CD4-positive, alpha-beta T cell treated with Interferon alpha-2 for 1 hour (primary cell): ENCODE measurements at places on chromosomes 6 and 20.

DNA sequence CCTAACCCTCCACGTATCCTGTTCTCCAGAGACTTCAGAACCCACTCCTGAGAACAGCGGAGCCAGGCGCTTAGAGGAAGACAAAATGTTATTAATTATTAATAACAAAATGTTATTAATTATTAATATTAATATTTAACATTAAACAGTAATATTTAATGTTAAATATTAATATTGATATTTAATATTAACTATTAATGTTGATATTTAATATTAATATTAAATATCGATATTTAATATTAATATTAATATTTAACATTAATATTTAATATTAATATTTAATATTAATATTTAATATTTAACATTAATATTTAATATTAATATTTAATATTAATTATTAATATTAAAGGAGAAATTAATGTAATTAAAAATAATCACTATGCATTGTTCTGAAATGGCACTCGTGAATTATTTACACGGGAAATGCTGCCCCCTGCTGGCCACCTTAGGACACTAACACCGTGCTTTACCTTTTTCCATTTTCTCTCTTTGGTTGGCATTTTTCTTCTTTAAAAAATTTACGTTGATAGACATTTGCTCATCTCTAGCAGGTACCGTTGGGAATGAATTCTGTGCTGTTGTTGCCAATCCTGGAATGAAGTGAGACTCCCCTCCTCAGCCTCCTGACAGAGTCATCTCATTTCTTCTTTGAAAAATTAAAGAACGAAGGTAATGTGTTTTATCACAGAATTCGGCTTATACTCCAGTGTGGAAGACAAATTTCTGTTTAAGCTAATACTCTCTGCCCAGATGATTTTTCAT, 7.5 kb upstream of the GGTLC1 start:
- peak; percentile 66 for DNase-seq

DNA sequence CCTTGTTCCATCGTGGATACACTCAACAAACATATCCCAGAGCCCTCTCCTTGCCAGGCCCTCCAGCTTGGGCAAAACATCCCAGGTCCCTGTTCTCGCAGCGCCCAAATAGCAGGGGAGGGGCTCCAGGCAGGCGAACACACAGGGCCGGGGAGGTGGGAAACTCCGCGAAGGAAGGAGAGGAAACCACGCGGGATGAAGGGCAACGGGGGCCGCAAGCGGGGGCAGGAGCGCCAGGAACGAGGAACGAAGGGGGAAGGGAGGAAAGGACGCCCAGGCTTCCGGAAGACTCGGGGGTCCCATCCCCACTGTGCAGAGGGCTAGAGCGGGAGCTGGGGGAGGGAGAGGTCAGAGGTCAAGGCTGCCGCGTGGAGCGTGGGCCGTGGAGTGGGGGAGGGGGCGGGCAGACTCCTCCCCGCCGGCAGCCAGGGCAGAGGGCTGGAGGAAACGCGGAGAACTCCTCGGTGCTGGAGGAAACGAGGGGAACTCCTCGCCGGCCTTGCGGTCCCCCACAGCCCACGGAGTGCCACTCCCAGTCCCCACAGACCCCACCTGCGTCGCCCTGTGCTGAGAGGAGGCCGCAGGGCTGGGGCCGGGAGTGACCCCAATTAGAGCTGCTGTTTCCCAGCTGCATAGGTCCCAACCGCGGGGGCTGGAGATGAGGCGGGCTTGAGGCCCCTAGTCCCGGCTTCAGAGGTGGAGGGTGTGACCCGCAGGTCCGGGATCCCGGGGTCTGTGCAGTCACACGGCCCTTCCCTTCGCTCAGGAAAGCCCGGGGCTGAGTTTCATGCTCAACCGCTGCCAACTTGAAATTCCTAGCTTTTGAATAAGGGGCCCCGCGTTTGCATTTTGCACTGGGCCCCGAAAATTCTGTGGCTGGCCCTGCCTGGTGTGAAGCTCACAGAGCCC, 1.2 kb upstream of the RBM38 start:
- DNase-seq = peak; percentile 57

DNA sequence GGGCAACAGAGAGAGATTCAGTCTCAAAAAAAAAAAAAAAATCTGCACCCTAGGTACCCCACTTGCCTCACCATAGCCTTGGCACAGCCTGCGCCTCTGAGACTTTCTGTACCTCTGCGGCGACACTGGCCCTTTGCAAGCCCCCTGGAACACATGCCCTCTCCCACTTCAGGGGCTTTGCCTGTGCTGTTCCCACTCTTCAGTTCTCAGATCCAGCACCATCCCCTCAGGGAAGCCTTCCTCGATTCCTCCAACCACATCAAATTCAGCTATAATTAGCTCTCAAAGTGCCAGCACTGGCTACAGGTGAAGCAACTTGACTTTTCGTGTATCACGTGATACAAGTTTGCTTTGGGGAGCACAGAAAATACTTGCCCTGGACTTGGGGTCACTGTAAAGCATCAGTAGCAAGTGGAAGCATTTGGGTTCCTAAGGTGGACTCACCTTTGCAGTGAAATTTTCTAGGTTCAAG, 2.1 kb upstream of the UBE2V1 start:
- DNase-seq = no peak

GRCh38 chr6:136652656-136653055, 102.4 kb upstream of the MAP7 start:
- DNase-seq = no peak

DNA sequence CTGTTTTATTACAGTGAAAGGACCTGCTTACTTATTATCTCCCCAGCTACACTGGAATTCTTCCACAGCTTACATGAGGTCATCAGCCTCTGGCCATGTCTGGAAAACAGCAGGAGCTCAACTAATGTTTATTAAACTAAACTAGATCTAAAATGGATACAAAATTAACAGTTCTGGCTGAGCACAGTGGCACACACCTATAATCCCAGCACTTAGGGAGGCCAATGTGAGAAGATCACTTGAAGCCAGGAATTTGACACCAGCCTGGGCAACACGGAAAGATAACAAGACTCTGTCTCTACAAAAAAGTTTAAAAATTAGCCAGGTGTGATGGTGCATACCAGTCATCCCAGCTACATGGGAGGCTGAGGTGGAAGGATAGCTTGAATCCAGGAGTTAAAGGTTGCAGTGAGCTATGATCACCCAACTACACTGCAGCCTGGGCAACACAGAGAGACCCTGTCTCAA, 220.8 kb upstream of the MARCKS start:
- no peak for DNase-seq

DNA sequence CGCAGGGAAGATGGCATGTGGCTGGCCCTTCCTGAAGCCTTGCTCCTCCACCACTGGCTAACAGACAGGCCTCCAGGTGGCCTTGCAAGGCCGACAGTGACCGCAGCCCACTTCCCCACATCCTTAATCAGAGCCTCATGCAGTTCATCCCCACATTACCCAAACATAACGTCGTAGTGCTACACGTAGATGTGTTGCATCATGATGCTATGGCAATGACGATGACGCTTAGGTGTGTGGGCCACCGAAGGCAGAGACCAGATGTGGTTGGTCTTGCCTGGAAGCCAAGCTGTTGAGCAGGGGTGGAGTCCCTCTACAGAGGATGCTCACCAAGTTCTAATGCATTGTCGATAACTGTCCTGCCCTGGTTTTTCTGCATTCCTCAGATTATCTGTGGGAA, 5.6 kb downstream of the CD93 start:
- no peak for DNase-seq

DNA sequence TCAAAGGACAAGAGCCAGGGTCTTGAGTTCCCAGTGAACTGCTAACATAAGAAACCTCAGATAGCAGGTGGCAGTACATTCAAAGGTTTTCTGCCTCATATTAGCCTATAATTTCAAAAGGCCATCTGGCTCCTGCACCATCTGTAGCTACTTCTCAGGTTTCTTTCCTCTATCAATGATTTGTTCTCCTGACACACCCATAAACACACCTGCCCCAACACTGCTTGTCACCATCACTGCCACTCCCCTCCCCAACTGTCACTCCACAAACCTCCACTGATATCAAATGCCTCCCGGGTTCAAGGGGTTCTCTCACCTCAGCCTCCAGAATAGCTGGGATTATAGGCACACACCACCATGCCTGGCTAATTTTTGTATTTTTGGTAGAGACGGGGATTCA, 152.7 kb upstream of the SLC22A16 start:
- DNase-seq = no peak

DNA sequence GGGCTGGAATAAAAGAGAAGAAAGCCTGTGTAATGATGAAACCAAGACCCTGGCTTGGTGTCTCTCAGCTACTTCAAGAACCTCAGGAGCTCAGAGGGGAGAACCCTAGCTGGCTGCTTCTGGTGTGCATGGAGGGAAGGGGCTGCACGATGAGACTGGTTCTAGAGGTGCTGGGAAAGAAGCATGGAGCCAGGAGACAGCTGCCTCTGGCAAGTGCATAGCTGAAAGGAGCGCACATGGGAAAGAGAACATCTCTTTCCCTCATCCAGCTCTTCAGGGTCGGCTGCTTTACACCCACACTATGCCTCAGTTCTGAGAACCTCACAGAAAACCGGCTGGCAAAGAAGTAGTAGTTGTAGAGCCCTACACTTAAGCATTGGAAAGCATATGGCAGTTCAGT, 139.5 kb downstream of the QKI start:
- DNase-seq = no peak

GRCh38 chr6:154229786-154230185, 126.8 kb downstream of the IPCEF1 start:
- DNase-seq = peak; percentile 82

DNA sequence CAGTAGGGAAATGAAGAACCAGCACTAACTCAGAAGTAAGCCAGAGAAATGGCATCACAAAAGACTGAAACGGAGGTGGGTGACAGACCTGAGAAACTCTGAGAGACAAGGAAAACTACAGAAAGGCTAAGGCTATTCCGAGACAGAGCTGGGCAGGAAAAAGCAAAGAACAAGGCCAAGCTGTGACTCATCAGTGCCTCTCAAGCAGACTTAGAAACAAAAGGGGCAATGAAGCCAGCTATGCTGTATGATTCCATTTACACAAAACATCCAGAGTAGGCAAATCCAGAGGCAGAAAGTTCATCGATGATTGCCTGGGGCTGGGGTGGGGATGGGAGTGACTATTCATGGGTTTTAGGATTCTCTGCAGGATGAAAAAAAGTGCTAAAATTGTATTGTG, 50.0 kb downstream of the SLC23A2 start:
- no peak for DNase-seq

GRCh38 chr20:41330343-41330720, 10.3 kb upstream of the LPIN3 start:
- no peak for DNase-seq

- no peak for DNase-seq
These were observed 267.5 kb downstream of the SMOC2 start for GRCh38 chr6:168708526-168708925.

DNA sequence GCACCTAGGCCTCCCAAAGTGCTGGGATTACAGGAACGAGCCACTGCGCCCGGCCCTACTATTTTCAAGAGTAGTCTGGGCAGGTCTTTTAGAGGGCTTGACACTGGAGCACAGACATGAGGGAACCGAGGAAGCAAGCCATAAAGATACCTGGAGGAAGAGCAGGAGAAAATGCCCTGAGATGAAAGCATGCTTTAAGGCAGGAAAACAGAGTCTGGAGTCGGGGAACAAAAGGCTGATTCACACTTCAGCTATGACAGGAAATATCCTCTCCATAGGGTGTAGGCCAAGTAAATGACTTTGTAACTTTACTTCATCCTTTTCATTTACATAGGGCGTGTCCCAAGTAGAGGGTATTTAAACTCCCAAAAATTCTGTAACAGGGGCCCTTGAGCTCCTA, 4.3 kb upstream of the SERINC3 start:
- no peak for DNase-seq

DNA sequence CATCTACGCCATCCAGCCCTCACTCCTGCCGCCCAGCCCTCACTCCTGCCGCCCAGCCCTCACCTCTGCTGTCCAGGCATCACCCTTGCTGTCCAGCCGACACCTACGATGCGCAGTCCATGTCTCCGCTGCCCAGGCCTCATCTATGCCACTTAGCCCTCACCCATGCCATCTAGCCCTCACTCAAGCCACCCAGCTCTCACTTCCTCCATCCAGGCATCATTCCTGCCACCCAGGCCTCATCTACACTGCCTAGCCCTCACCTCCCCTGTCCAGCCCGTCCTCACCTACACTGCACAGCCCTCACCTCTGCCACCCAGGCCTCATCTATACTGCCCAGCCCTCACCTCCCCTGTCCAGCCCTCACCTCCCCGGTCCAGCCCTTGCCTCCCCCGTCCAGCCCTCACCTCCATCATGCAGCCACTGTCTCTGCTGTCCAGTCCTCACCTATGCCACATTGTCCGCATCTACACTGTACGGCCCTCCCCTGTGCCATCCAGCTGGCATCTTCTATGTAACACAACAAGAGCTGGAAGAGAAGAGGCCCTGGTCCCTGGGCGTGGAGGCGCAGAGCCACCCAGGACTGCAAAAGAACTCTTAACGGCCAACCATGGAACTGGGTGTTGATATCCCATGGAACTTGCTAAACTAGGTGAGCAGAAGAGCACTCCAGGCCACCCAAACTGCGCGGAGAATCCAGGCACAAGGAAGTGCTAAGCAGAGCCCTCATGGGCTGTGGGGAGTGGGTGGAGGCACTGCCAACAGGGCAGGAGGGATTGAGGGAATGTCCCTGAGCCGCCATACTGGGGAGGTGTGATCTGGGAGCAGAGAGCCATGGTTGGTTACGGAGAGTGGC, 31.0 kb downstream of the RNASET2 start:
- no peak for DNase-seq

GRCh38 chr20:49323622-49324238, 45.9 kb upstream of the ZNFX1 start:
- peak; percentile 26 for DNase-seq

DNA sequence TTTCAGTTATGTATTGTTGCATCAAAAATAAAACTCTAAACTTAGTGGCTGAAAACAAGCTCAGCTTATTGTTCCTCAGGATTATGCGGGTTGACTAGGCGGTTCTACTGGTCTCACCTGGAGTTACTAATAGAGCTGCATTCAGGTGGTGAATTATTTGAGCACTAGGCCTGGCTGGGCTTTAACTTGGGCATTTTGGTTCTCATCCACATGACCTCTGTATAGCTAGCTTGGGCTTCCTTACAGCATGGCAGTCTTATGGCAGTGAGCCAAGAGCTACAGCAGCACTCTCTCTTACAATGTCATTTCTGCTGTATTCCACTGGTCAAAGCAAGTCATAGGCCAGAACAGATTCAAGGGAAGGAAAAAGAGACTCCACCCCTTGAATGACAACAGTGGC, 1.6 kb downstream of the PGBD1 start:
- no peak for DNase-seq

DNA sequence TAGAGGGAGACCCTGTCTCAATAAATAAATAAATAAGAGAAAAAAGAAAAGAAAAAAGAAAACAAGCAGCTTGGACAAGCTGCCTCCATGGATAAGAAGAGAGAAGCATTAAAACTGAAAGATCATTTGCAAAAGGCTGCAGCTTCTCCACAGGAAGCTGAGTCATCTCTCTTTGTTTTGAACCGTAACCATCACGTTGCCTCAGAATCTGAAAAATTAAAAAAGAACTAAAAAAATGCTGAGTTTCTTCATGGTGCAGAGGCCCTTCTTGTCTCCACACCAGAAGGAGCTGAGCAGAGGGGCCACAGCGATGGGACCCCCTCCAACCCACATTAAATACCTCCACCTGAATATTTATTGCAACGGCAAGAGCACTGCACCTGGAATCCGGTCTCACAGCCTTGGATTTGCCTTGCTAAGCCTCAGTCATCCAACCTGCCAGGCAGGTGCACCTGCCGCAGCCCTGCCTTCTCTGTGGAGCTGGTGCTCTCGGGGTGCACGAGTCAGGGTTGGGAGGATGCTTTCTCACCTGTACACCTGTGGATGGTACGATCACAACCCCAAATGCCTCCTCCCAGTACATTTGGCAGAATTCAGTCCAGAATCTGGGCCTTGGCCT, 28.1 kb downstream of the TOX2 start:
- no peak for DNase-seq

GRCh38 chr6:99495466-99495865, 19.8 kb downstream of the USP45 start:
- no peak for DNase-seq
